ENCODE measurements at places on chromosomes 3 and 15.

GRCh38 chr3:18086760-18087159 is 338.4 kb downstream of the SATB1 start:
- no peak for DNase-seq

GRCh38 chr3:39112535-39112934 is 5.1 kb downstream of the TTC21A start:
- no peak for DNase-seq

DNA sequence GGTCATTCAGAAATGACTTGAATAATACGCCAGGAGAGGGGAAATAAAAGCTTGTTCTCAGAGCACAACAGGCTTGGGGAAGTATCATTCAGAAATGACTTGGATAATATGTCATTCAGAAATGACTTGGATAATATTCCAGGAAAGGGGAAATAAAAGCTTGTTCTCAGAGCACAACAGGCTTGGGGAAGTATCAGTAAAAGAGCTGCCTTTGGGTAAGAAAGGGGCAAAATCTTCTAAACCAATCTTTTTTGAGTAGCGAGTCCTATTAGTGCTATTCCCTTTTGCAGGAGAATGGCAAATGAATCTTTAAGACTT is 20.9 kb downstream of the GABRR3 start:
- DNase-seq: no peak

DNA sequence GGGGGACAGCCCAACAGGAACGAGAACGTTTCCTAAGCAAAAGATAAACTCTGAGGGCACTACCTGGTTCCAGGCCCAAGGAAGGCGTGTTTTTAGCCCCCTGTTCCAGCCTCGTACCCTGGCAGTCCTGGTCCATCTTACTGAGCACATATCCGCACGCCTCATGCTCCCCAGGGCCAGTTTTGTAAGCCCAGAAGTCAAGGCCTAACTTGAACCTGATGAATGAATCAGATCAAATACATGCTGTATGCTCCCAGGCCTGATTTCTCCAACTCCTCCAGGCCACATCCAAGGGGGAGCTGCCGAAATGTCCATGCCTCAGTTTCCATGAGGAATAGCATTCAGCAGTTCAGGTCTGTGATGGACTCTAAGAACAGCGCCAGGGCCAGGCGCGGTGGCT is 14.3 kb upstream of the DOCK3 start:
- DNase-seq: no peak

GRCh38 chr15:91917686-91918360 is 64.3 kb downstream of the SLCO3A1 start:
- no peak for DNase-seq

- DNase-seq: no peak
Observed at GRCh38 chr3:172384836-172385235, 63.4 kb downstream of the GHSR start.

DNA sequence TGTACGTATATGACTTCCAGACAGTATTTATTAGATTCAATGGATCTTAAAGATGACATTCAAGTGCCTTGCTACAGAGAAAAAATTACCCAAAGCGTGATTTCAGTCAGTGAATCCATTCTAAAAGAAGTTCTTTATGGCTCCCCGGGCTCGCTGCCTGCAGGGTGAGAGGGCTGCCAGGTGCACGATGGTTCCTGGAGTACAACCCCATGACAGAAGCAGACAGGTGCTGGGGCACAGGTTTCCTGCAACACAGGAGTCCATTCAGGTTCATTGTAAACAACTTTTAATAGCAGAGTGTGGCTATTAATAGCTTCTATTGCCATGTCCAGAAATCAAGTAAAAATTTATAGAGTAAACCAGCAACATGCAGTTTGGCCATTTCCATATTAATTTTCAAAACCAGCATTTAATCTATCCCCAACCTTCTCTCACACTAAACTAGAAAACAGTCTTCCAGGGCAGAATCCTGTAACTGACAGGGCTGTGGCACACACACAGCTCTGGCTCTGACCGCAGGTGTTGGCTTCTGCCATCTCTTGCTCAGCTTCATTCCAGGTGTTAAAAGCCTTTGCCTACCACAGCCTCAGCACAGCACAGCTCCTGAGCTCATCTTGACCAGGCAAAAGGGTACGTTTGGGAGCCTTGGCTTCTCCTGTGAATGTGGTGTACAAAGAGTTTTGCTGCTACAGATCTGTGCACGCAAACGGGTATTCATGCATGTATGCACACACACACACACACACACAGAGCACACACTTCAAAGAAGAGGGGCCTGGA is 185.9 kb downstream of the MEX3B start:
- no peak for DNase-seq

DNA sequence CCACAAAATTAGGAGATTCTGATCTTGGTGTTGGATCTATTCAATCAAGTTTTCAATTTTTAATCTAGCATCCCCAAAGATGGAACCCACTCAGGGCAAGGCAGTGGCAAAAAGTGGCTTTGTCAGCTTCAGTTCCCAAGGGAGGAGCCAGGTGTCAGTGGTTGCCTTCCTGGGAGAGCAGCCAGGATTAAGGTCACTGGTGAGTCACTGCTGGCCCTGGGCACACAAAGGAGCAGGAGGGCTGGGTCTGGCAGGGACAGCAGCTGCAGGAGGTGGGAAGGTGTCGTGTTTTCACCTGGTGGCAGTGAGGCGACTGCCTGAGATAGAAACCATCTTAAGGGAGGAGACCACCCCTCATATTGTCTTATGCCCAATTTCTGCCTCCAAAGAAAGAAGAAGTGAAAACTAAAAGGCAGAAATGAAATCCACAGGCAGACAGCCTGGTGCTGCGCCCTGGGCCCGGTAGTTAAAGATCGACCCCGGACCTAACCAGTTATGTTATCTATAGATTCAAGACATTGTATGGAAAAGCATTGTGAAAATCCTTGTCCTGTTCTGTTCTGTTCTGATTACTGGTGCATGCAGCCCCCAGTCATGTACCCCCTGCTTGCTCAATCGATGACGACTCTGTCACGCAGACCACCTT is 5.9 kb upstream of the KLHL25 start:
- DNase-seq: no peak

DNA sequence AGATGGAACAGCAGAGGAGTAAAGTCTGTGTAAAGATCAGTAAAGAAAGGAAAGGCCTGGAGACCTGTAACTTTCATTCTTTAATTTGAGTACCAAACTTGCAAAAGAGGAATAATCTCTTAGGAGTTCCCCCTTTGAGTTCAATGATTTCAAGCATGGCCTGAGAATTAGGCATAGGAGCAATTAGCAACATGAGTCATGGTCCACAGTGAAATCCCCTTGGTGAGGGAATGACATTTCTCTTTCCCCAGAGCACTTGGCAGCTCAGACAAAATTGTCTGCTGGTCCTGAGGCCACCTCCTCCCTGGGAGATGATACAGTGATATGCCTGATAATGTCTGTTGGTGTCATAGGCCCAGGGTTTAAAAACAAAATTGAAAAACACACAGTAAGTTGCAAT is 81.4 kb upstream of the CRBN start:
- no peak for DNase-seq

DNA sequence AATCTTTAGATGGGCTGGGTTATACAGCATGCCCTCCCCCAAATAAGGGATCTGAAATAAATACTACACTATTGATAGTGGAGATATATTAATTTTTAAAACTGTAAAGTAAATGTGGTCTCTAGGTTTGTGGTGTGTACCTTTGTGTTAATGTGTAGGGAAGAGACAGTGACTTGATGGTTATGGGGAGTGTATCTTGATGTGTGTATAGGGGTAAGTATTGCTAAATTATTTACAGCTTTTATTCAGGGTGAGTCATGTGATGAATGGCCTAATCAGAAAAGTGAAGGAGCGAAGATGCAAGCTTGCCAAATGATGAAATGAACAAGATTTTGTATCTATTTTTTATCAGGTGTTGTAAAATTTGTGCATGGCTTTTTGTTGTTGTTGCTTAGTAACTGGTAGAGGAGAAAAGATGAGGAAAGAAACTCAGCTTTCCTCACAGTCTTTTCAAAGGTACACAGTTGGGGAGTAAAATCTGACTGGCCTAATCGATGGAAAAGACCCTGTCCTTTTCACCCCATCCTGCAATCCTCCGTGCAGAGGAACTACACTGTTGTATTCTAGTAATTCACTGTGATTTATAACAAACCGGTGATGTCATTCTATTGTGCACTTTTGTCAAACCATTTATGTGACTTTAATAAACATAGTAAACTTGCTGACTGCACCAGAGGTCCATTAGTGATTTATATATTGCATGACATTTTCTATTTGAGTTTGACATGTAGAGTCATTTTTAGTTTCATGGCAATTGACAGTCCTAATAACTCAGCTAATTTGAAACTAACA is 17.7 kb downstream of the FEM1B start:
- no peak for DNase-seq

- no peak for DNase-seq
Observed at GRCh38 chr15:33592864-33593263, 282.1 kb downstream of the RYR3 start.

GRCh38 chr3:15623535-15624440 is 22.2 kb downstream of the BTD start:
- DNase-seq: no peak

GRCh38 chr15:87959080-87959479 is 297.5 kb downstream of the NTRK3 start:
- DNase-seq: no peak

- no peak for DNase-seq
Observed at GRCh38 chr15:39752991-39753390, 29.6 kb downstream of the FSIP1 start.

- no peak for DNase-seq
Observed at GRCh38 chr15:100430411-100430810, 88.6 kb upstream of the ADAMTS17 start.

DNA sequence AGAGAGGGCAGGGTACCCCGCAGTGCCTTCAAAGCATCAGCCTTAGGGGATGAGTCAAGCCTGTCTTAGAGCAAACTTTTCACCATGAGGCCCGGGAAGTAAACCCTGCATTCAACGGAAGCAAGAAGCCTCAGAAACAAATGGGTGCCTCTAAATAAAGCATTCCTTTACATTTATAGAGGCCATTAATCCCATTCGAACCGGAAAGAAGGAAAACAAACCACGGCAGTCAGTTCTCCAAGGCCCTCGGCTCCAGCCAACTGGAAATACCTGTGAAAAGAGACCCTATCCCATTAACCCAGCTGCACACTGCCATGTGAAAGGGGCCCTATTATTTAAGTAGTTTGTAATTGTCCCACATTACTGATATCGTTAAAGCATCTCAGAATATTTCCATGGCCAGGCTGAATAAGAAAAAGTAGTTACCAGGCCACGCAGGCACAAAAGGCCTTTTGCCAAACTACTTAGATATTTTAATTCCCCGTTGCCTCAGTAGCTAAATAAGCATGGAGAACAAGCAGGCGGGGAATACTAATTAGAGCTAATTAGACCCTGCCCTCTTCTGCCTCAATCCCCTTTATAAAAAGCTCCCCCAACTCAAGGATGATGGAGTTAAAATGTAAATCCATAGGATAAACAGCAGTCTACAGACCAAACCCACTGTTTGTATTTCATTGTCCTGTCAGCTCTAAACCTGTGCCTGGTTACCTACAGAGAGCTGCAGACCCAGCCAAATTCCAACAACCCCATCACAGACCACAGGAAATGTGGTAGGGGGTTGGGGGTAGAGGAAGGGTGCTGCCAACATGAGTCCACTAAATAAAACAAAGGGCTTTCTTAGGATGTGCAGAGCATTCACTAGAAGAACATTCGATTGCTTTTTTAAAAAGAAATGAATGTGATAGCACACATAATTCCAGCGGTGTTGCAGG is 4.1 kb downstream of the ITGB5 start:
- DNase-seq: no peak

DNA sequence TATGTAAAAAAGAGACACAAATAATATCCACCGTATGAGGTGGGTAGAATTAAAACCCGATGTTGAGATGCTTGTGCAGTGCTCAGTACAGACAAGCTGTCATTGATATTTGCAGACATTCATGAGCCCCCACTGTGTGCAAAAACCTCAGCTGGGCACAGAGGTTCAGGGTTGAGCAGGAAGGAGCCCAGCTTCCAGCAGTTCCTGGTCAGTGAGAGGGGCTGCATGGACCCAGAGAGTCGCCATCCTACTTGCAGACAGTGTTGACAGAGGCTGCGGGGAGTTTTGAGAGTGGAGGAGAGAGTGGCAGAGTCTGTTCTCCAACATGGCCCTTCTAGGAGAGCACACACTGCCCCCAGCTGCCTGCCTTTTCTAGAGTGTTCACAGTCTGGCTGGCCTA is 6.1 kb upstream of the LTF start:
- DNase-seq: no peak

DNA sequence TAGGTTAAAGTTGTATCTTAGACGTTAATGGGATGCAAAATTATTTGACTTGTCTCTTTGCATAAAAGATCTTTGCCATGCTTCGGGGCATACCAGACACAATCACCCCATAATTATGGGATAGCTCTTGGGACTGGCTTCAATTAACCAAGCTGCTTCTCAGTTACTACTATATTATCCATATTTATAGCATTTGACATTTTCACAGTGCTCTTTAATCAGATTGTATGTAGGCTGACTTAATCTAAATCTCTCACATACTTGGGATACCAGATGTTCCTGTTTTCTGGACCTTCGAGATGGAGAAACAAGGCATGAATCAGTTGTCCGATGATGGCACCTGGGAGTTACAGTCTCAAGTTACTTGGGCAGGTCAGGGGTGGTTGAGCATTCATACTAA is 27.2 kb upstream of the ABHD17C start:
- DNase-seq: no peak

DNA sequence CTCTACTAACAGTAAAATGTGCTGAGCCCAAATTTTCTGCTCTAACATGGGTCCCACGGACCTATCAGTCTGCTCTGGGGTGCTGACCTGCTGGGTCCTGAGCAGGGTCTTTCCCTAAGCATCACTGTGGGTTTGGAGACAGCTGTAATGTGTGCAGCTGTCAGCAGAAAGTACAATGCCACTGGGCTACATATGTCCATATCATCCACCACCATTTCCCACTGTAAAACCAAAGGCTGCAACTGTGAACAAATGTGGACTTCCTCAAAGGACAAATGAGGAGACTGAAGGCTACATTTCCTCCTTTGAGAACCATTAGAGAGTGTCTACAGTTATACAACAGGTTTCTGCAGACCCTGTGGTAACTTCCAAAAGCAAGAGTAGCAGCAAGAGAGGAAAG is 33.8 kb upstream of the IP6K2 start:
- DNase-seq: no peak

GRCh38 chr15:88630141-88630721 is 8.6 kb upstream of the ISG20 start:
- no peak for DNase-seq

DNA sequence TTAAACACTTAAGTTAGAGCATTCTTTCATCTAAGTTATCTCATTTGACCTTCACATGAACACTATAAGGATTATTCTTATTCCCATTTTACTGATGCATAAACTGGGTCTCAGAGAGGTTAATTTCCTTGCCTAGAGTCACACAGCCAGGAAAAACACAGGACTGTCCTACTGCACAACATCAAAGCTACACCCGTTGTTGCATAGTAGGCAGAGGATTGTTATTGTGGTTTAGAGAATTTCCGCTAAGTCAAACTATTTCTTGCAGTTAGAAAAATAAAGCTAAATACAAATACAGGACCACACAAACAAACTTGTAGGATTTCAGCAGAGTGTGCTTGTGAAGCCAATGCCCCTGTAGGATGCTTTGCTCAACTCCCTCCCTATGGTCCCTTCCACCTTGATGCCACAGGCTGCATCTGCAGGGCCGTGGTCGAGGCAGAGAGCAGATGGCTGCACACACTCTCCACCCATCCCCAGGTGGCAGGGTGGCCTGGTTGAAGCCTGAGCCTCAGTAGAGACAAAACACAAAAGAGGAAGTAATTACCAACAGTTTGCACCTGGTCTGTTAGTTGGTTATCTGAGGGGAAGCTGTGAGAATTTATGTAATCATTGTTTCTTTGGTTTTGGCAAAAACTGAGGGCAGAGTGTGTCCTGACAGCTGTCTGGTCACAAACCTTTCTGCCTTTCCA is 41.1 kb upstream of the SKOR1 start:
- DNase-seq: no peak

- DNase-seq: no peak
Observed at GRCh38 chr15:69323893-69324430, 25.2 kb downstream of the PAQR5 start.

All from amniotic stem cell (primary cell).